ENCODE measurements at places on chromosomes 11 and 22. TPM values are rescaled to one million over a fixed set of nuclear protein-coding genes. Genes with fewer than 3 reads are reported as not detected.

- H3K36me3 ChIP-seq, result no peaks in the 10 kb centered on the region
- H3K27me3 ChIP-seq, result peaks cover 7% of the 10 kb centered on the region
- no peak overlapping the region for H3K27ac ChIP-seq
- no peak for DNase-seq
These were observed 3.1 kb downstream of the ACY3 start for GRCh38 chr11:67647471-67647870.

DNA sequence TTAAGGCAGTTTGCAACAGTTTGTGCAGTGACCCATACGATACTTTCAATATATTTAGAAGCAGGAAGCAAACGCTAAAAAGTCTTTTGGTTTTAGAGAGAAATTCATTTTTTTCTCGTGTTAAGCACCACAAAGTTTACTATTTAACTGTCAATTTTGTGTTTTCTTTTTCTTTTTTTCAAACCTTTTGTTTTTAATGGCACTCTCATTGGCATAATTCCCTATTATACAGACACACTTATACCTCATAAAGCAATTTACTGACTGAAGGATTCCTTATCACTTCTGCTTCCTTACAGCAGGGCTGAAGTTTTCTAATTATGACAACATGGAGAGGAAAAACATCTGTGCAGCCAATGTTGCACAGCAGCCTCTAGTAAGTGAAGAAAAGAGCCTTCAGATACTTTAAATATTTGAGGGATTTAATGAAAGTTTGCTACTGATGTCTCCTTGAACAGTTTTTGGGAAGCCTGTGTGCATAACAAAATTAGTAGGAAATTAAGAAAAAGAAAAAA, 2191.2 kb downstream of the LRRC4C start:
- H3K4me1 ChIP-seq, result no peaks in the 10 kb centered on the region
- no peak for DNase-seq
- no peaks in the 10 kb centered on the region for H3K36me3 ChIP-seq
- H3K4me3 ChIP-seq, result no peak overlapping the region

- no peaks in the 10 kb centered on the region for H3K27me3 ChIP-seq
- no peak overlapping the region for H3K27ac ChIP-seq
- H3K4me1 ChIP-seq, result peaks cover 10% of the 10 kb centered on the region
- no peaks in the 10 kb centered on the region for H3K36me3 ChIP-seq
- DNase-seq, result no peak
- H3K4me3 ChIP-seq, result no peak overlapping the region
These were observed 71.0 kb downstream of the SYN3 start for GRCh38 chr22:32987081-32987631.

GRCh38 chr11:69705351-69705811, 1.6 kb upstream of the FGF19 start:
- no peaks in the 10 kb centered on the region for H3K36me3 ChIP-seq
- H3K27ac ChIP-seq, result no peak overlapping the region
- DNase-seq, result no peak
- H3K4me3 ChIP-seq, result no peak overlapping the region
- peaks cover 39% of the 10 kb centered on the region for H3K4me1 ChIP-seq

DNA sequence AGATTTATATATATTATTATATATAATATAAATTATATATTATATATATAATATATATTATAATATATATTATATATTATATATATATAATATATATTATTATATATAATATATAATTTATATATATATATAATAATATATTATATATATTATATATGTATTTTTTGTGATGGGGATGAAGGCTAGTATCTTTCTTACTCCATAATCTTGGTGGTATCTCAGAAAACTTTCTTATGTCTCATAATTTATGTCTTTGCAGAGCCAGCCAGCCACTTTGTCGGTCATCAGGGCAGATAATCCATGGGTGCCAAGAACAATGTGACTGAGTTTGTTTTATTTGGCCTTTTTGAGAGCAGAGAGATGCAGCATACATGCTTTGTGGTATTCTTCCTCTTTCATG, at the start of gene OR4S1:
Gene OR4S1, plus strand, starts transcription at position 301 of the 400 bp plus-strand sequence. Its CDS starts 0 bp downstream, at position 301.
- no peak within 1 kb of the TSS for H3K4me3 ChIP-seq
- H3K36me3 ChIP-seq, result no peaks in the 10 kb centered on the region
- no peaks in the 10 kb centered on the region for H3K4me1 ChIP-seq

The TBCEL gene
- 25.0 TPM for total RNA-seq

DNA sequence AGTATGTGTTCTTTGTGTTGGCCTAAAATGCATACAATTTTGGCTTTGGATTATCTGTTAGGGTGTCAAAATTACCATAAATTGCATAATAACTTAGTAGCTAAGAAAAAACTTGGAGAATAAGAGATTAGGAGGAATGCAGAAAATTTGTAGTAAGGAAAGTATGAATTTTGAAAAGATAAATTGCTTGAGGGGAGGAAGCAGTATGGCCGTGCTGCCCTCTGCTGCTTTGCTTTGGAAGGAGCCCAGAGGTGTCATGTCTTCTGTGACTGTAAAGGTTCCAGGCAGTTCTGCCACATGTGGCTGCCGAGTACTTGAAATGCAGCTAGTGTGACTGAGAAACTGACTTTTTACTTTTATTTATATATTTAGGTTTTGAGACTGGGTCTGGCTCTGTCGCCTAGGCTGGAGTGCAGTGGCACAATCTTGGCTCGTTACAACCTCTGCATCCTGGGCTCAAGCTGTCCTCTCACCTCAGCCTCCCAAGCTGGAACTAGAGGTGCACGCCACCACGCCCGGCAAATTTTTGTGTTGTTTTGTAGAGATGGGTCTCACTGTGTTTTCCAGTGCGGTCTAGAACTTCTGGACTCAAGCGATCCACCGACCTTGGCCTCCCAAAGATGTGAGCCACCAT, 1.8 kb downstream of the ADSL start:
- H3K36me3 ChIP-seq, result peaks cover 29% of the 10 kb centered on the region
- H3K4me1 ChIP-seq, result peaks cover 20% of the 10 kb centered on the region
- no peak for DNase-seq
- no peak overlapping the region for H3K4me3 ChIP-seq

The ALG9 gene
- 18.4 TPM for total RNA-seq

- H3K27me3 ChIP-seq, result no peaks in the 10 kb centered on the region
- no peaks in the 10 kb centered on the region for H3K36me3 ChIP-seq
- no peaks in the 10 kb centered on the region for H3K4me1 ChIP-seq
- H3K27ac ChIP-seq, result no peak overlapping the region
These were observed 101.8 kb downstream of the PHF21B start for GRCh38 chr22:44907765-44908737.

The HEPHL1 gene
- total RNA-seq, result 0.42 TPM

The MRGPRX4 gene
- total RNA-seq, result not detected

The INS gene
- total RNA-seq, result not detected

GRCh38 chr11:46534711-46535110, 59.1 kb downstream of the AMBRA1 start:
- H3K4me1 ChIP-seq, result peaks cover 33% of the 10 kb centered on the region
- H3K27me3 ChIP-seq, result no peaks in the 10 kb centered on the region
- no peak for DNase-seq
- H3K36me3 ChIP-seq, result peaks cover 2% of the 10 kb centered on the region
- no peak overlapping the region for H3K27ac ChIP-seq

- H3K4me3 ChIP-seq, result no peak overlapping the region
- DNase-seq, result no peak
- peaks cover 6% of the 10 kb centered on the region for H3K27me3 ChIP-seq
- H3K4me1 ChIP-seq, result no peaks in the 10 kb centered on the region
- no peak overlapping the region for H3K27ac ChIP-seq
- H3K36me3 ChIP-seq, result no peaks in the 10 kb centered on the region
These were observed 162.3 kb downstream of the TRIM29 start for GRCh38 chr11:119975561-119976152.

- H3K36me3 ChIP-seq, result no peaks in the 10 kb centered on the region
- H3K27me3 ChIP-seq, result no peaks in the 10 kb centered on the region
- H3K4me1 ChIP-seq, result no peaks in the 10 kb centered on the region
- no peak overlapping the region for H3K4me3 ChIP-seq
- no peak for DNase-seq
These were observed 14.2 kb upstream of the APOBEC3A start for GRCh38 chr22:38943201-38943600.

- no peaks in the 10 kb centered on the region for H3K27me3 ChIP-seq
- H3K4me3 ChIP-seq, result no peak overlapping the region
- no peaks in the 10 kb centered on the region for H3K36me3 ChIP-seq
- no peak for DNase-seq
- H3K27ac ChIP-seq, result no peak overlapping the region
These were observed 8.2 kb upstream of the HBE1 start for GRCh38 chr11:5277807-5278382.

DNA sequence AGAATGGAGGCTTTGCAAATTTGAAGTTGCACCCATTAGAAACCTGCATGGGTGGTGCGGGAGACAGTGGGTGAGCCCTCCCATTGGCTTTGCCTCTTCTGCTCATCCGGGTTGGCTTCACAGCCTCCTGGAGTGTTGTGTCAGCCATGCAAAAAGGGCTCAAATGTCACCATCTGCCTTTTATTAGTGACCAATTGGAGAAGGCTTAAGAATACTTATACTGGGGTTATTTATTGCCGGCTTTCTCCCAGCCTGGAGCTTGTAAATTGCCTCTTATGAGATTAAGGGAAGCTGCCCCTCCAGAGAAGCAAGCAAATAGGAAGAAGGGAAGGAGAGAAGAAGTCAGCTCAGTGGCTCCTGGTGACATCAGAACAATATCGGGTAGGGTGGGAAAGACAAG, 182.6 kb downstream of the ST3GAL4 start:
- H3K27me3 ChIP-seq, result peaks cover 53% of the 10 kb centered on the region
- no peak overlapping the region for H3K27ac ChIP-seq
- H3K4me1 ChIP-seq, result peaks cover 2% of the 10 kb centered on the region

The SYT7 gene
- 1.3 TPM for total RNA-seq

DNA sequence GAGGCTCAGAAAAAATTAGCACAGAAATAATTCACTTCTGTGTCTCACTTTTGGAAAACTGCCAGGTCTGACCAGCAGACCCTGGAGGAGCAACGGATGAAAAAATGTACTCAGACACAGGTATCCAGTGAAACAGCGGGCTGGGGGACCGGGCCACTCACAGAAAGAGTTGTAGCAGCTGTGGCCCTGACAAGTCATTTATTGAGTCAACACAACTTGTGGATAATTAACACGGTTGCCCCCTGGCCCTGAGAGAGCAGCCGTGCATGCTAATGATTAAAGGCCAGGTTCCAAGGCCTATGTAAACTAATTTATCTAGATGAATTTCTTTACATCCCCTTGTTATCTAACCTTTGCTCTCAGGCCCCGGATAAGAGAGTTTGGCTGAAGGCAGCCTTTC, 131.3 kb downstream of the AASDHPPT start:
- no peaks in the 10 kb centered on the region for H3K36me3 ChIP-seq
- H3K27me3 ChIP-seq, result no peaks in the 10 kb centered on the region
- no peak overlapping the region for H3K27ac ChIP-seq
- no peak overlapping the region for H3K4me3 ChIP-seq

- H3K4me3 ChIP-seq, result no peak overlapping the region
- peaks cover 24% of the 10 kb centered on the region for H3K36me3 ChIP-seq
- peak overlapping the region; percentile 89 for H3K27ac ChIP-seq
- no peak for DNase-seq
- no peaks in the 10 kb centered on the region for H3K27me3 ChIP-seq
These were observed 129.0 kb downstream of the MICAL2 start for GRCh38 chr11:12239396-12239795.

The PLEKHA7 gene
- total RNA-seq, result 8.7 TPM

The OPCML gene
- 0.06 TPM for total RNA-seq

- no peak for DNase-seq
- H3K4me3 ChIP-seq, result no peak overlapping the region
- peaks cover 25% of the 10 kb centered on the region for H3K36me3 ChIP-seq
These were observed 95.6 kb downstream of the ZBTB16 start for GRCh38 chr11:114155116-114155515.

DNA sequence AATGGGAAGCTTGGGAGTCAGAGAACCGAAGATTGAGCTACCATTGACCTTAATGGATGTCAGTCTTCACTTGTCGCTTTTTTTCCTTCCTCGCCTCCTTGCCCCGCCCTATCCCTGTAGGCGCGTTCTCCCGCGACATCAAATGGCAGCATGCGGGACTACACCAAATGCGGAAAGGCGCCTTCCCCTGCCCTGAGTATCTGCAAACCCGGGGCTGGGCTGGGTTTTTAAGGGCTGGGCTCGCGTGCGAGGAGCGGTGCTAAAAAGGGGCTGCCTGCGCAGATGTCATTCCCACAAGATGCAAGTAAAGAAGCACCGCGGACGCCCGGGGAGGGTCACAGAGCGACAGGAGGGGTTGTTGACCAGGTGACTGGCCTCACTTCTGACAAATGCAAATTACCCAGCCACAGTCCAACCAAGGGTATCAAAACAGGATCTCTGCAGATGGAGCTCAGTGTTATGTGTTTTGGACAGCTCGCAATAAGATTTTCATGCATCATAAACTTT, 4.7 kb upstream of the FAM111B start:
- H3K27ac ChIP-seq, result no peak overlapping the region
- H3K27me3 ChIP-seq, result no peaks in the 10 kb centered on the region
- peak overlapping the region; percentile 31 for H3K4me3 ChIP-seq

The RIMBP3C gene
- not detected for total RNA-seq

- DNase-seq, result no peak
- no peak overlapping the region for H3K4me3 ChIP-seq
- no peaks in the 10 kb centered on the region for H3K27me3 ChIP-seq
- H3K36me3 ChIP-seq, result peaks cover 11% of the 10 kb centered on the region
- no peak overlapping the region for H3K27ac ChIP-seq
- H3K4me1 ChIP-seq, result peaks cover 84% of the 10 kb centered on the region
These were observed 19.4 kb downstream of the MED15 start for GRCh38 chr22:20526628-20527355.

The IL10RA gene
- total RNA-seq, result 14.3 TPM

DNA sequence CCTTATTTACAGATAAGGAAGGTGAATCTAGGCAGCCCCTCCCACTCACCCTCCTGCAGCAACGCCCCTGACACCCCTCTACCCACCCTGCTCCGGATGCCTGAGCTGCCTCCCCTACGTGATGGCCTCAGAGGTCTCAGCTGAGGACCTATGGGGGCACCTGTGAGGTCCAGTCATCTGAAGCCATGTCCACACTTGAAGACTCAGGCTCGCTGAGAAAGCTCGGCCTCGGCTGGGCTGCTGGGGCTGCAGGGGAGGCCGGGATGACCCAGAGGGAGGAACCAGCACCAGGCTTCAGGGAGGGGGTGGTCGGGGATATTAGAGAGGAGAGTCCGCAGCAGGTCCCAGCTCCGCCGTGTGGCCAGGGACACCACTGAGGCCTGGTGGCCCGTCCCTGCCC, 92.8 kb downstream of the BRD1 start:
- H3K27me3 ChIP-seq, result no peaks in the 10 kb centered on the region
- H3K4me3 ChIP-seq, result no peak overlapping the region
- DNase-seq, result no peak
- H3K4me1 ChIP-seq, result no peaks in the 10 kb centered on the region
- H3K36me3 ChIP-seq, result no peaks in the 10 kb centered on the region

Measured in esophagus muscularis mucosa (tissue), 4 donors.